Left renal pelvis (tissue), 4 donors: ENCODE measurements at places on chromosomes 6 and 20.

DNA sequence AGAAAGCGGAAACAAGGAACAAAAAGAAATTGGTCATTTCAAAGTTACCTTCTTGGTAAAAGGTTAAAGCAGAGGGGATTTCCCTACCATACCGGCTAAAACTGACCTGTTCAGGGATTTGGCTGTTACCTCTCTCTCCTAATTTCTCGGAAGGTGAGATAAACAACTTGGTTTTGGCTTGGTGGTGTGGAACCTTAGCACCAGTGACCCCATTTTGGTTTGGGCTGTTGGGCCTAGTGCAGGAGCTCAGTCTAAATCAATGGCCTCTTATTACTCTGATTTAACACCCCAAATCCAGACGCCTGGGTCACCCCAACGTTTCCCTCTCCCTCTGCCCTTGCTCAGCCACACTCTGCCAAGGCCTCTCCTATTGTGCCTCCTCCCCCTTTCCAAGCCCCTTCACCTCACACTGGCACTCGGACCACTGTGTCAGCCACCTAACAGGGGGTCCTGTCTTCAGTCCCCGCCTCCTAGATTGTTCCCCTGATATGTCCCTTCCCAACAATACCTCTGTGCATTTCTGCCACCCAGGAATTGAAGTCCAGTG is 8.3 kb downstream of the NCR2 start:
- no peak for DNase-seq

DNA sequence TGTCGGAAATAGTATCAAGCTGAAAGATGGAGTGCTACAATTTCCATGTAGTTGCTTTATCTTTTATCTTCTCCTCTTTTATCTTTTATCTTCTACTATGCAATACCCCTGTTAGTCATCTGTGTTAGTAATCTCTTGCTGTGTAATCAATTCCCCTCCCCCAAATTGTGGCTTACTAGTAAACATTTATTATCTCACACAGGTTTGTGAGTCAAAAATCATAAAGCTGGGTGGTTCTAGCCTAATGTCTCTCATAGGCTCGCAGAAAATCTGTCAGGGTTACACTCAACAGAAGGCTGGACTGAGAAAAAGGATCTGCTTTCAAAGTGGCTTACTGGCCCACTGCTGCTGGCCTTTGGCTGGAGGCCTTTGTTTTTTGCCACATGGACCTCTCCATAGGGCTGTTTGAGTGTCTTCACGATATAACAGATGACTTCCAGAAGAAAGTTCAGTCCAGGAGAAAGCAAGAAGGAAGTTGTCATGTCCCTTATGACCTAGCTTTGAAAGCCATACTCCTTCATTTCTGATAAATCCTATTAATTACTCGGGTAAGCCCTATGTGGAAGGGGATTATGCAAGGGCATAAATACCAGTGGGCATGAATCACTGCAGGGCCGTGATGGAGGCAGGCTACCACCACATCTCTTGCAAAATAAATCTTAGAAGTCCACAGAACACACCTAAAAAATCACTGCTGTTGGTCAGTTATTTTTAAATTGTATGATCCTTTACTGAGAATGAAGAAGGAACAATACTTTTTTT is 24.5 kb upstream of the PTCHD4 start:
- no peak for DNase-seq

- DNase-seq: no peak
Measured at GRCh38 chr6:132464538-132465256, 48.2 kb downstream of the STX7 start.

GRCh38 chr6:45807311-45808041 is 208.2 kb downstream of the CLIC5 start:
- DNase-seq: no peak

DNA sequence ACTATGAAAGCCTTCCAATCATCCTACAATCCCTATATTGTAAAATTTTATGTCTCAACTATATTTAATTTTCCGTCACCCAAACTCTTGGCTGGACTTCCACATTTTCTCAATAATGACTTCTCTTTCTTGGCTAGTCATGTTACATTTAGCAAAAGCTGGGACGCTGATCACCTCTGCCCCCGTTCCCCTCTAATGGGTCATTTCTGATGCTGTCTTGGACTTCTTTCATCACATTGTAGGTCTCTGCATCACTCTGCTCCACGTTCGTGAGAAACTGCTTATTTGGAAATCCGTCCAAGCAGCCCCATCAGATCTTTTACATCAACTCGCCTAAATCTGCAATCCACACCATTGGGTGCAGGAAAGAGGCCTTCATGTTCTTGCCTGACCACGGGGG is 203.8 kb downstream of the MYLK4 start:
- no peak for DNase-seq

DNA sequence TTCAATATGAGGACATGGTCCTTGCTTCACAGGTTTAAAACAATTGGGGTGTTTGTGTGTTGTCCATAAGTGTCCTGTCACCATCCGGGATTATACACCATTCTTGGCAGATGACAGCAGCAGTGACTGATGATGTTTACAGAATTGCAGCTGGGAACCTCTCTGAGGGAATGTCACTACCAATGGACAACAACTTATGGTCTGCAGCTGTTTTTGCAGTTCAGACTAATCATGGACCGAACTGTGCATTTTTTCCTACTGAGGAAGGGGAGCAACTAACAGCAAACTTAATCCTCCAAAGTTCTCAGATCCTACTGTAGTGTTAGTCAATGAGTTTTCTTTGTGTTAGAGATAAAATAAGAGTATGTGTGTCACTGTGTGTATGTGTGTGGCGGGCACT is 26.0 kb downstream of the FAM229B start:
- no peak for DNase-seq
